Naive thymus-derived CD8-positive, alpha-beta T cell (primary cell): ENCODE measurements at places on chromosomes 6 and 20. TPM values are rescaled to one million over a fixed set of nuclear protein-coding genes. Genes with fewer than 3 reads are reported as not detected.

ALDH5A1 gene
- total RNA-seq, result 18.8 TPM

PLA2G7 gene
- total RNA-seq, result 1.9 TPM

PDYN gene
- not detected for total RNA-seq

DNA sequence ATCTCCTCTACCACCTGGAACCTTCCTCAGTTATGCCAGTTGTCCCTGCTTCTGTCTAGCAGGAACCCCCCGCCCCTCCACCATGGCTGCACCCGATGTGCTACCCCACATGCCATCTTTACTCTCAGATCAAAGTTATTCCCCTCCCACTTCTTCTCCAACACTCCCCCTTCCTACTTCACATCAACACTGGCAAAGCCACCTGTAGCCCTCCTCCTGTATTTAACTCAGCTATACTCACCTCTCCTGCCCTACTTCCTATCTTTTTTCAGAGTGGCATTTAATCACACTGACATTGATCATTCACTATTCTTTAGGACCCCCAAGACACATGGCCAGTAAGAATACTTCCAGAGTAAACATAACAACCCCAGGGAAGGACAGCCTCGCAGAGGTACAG lies 84.3 kb downstream of the MBOAT1 start:
- DNase-seq, result no peak

GRCh38 chr6:135479601-135480000 lies 17.9 kb downstream of the AHI1 start:
- DNase-seq, result no peak

GRCh38 chr6:79240509-79240908 lies 6.0 kb upstream of the HMGN3 start:
- no peak for DNase-seq

DNA sequence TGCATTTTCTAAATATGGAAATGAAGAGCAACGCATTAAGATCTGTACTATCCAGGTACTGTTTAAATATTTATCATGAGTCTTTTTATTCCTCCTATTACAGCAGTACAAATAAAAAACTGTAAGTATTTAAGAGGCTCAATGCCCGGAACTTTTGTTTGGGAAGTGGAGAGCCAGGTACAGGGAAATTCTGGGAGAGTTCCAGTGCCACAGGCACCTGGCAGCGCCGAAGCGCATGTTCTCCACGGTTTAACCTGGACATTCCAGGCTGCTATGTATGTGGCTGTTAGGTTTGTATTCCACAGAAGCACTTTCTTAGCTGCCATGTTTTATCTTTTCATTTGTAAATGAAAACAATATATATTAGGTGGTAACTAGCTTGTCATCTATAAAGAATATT lies 81.7 kb downstream of the PREP start:
- DNase-seq, result no peak

- DNase-seq, result peak; percentile 54
Observed at GRCh38 chr20:49534255-49534712, 33.7 kb downstream of the PTGIS start.

DNA sequence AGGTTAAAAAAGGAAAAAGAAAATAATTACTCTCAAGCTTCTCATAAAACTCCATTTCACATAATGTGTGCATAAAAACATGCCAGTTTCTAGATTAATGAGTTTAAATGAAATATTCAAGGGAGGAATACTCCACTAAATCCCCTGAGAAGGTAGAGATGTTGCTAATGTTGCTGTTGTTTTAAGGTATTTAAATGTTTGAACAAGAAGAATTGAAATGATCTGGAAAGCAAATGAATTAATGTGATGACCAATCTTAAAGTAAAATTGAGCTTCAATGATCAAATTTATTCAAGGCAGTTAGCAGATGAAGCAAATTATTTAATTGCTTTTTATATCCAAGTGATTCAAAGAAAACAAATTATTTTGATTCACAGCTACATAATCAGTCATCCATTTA lies 804.4 kb downstream of the EYS start:
- DNase-seq, result no peak

GRCh38 chr20:60937585-60937984 lies 314.5 kb upstream of the CDH4 start:
- no peak for DNase-seq

- DNase-seq, result no peak
Observed at GRCh38 chr6:107491760-107492660, 2.1 kb downstream of the SOBP start.

GRCh38 chr6:148389917-148390316 lies 47.3 kb downstream of the SASH1 start:
- DNase-seq, result no peak

GRCh38 chr6:111843347-111844147 lies 29.7 kb downstream of the FYN start:
- peak; percentile 57 for DNase-seq
